ENCODE measurements at places on chromosomes 3 and 15. TPM values are rescaled to one million over a fixed set of nuclear protein-coding genes. Genes with fewer than 3 reads are reported as not detected.

IL17RB gene
- 4.9 TPM for total RNA-seq

APOD gene
- total RNA-seq: 12.9 TPM

AGTR1 gene
- total RNA-seq: 0.11 TPM

COLQ gene
- 3.1 TPM for total RNA-seq

POLQ gene
- total RNA-seq: 9.0 TPM

ZNF148 gene
- total RNA-seq: 21.5 TPM

PGBD4 gene
- 2.8 TPM for total RNA-seq

ZNF662 gene
- 0.13 TPM for total RNA-seq

ARPP21 gene
- 0.96 TPM for total RNA-seq

LINGO1 gene
- 1.2 TPM for total RNA-seq

CCDC13 gene
- total RNA-seq: 2.6 TPM

ITGA11 gene
- 1.6 TPM for total RNA-seq

ALDH1A2 gene
- total RNA-seq: 22.5 TPM

GOLGA8S gene
- 0.16 TPM for total RNA-seq

FETUB gene
- not detected for total RNA-seq

AADACL2 gene
- total RNA-seq: not detected

ADAMTS9 gene
- 10.4 TPM for total RNA-seq

AADAC gene
- total RNA-seq: not detected

RTP1 gene
- 1.1 TPM for total RNA-seq

UROC1 gene
- total RNA-seq: not detected

TMEM202 gene
- not detected for total RNA-seq

SCN10A gene
- total RNA-seq: not detected

LRRC31 gene
- total RNA-seq: 0.19 TPM

FAM107A gene
- total RNA-seq: 0.42 TPM

POPDC2 gene
- total RNA-seq: not detected

ANKRD63 gene
- total RNA-seq: 0.18 TPM

CFAP91 gene
- total RNA-seq: 26.0 TPM

OPA1 gene
- 73.8 TPM for total RNA-seq

UPK1B gene
- total RNA-seq: 0.16 TPM

GPR160 gene
- total RNA-seq: 1.6 TPM

TGM5 gene
- total RNA-seq: 0.83 TPM

CXCR6 gene
- 0.78 TPM for total RNA-seq

CHRNA3 gene
- 11.2 TPM for total RNA-seq

SNTN gene
- total RNA-seq: 0.20 TPM

PYGO1 gene
- total RNA-seq: 19.6 TPM

SCN5A gene
- 0.14 TPM for total RNA-seq
